NCI-H1436 (cell line): ENCODE measurements at places on chromosomes 7 and 10.
A peak's percentile ranks its signal among the peaks of the same experiment; 100 is the strongest.

GRCh38 chr10:84706875-84707274, 378.5 kb downstream of the CCSER2 start:
- DNase-seq: no peak

- no peak for DNase-seq
These were observed 137.3 kb upstream of the GNAI1 start for GRCh38 chr7:79997345-79997744.

- DNase-seq: no peak
These were observed 42.1 kb upstream of the ANAPC16 start for GRCh38 chr10:72173619-72174296.

GRCh38 chr10:2469802-2470201, 597.5 kb upstream of the PFKP start:
- DNase-seq: no peak

DNA sequence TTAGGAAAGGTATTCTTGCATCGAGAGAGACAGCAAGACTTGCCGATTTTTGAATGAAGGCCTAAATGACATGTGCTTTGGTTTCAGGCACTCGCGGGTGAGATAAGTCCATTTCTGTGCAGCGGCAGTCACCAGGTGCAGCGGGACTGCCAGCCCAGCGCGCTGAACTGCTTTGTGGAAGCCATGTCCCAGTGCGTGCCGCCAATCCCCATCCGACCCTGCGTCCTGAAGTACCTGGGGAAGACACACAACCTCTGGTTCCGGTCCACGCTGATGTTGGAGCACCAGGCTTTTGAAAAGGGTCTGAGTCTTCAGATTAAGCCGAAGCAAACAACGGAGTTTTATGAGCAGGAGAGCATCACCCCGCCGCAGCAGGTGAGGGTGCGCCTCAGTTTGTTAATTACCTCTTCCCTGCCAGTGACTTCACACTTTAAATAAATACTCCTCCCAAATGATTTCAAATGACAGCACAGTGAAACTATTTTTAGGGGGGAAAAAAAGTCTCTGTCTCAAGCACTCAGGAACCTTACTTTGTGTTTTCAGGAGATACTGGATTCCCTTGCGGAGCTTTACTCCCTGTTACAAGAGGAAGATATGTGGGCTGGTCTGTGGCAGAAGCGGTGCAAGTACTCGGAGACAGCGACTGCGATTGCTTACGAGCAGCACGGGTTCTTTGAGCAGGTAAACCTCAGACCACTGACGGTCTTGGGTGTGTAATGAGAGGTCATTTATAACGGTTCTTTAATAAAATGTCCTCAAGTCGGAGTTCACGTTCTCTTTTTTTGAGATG, 98.3 kb downstream of the TRRAP start:
- DNase-seq: no peak

- DNase-seq: no peak
These were observed 31.2 kb downstream of the DYNC2I1 start for GRCh38 chr7:158887594-158887993.

DNA sequence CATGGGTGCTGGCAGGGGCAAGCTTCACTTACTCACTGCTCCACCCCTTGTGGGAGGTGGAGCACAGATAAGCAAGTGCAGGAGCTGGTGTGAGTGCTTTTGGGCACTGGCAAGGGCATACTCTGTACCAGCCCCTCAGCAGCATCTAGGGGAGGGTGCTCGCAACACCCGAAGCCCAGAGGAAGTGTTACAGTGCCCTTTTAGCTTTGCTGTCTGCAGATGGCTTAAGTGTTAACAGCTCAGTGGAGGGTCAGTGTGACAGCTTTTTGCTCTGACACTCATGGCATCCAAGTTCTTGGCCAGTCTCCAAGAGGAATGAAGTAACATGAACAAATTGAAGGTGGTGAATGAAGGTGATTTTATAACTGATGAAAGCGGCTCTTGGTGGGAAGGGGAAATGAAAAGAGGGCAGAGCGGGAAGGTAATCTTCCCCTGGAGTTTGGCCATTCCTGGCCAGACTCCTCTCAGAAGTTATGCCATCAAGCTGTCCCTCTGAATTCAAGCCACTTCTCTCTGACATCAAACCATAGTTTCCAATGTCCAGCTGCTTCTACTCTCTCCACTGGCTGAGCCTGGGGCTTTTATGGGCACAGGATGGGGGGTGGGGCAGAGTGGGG, 862.5 kb downstream of the KCNMA1 start:
- DNase-seq: no peak

DNA sequence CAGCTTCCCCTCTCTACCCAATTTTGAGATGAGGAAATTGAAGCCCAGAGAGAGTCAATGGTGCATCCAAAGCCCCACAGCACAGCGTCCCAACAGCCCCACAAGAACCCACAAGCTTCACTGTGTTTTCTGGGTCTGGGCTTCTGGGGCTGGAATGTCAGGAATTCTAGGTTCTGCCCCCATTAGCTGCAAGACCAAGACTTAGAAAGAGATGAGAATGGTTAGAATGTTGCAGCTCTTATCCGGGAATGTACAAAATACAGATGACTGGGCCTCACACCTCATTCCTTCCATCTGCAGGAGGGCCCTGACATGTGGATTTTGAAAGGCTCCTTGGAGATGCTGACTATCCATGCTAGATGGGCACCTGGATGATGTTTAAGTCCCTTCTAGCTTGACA, 6.0 kb upstream of the SGPL1 start:
- no peak for DNase-seq

- peak; percentile 55 for DNase-seq
These were observed 21.4 kb downstream of the GPR146 start for GRCh38 chr7:1065585-1066241.

DNA sequence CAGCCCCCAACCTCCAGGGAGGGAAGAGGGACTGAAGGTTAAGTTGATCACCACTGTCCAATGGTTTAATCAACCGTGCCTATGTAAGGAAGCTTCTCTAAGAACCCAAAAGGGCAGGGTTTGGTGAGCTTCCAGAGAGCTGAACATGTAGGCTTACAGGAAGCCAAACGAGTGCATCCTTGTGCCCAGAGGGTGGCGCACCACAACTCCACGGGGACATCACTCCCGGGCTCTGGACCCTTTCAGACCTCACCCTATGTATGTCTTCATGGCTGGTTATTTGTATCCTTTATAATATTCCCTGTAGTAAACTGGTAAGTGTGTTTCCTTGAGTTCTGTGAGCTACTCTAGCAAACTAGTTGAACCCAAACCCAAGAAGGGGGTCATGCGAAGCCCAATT, 11.5 kb upstream of the NFKB2 start:
- no peak for DNase-seq

DNA sequence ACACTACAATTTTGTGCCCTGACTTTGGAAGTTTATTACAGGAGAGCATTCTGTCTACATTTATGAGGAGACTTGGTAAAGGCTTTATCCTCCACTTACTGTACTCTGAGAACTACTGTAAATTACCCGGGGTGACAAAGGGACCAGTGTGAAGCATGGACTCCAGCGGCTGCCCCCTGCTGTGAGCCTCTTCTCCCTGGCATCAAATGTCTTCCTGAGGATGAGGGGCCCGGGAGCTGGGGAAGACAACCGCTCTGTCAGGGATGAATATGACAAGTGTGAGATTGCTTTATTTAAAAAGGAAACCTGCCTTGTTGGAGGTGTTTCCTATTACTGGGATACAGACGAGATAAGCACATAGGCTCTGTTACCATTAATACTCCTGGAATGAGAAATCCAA, 714.8 kb downstream of the CCSER2 start:
- no peak for DNase-seq

DNA sequence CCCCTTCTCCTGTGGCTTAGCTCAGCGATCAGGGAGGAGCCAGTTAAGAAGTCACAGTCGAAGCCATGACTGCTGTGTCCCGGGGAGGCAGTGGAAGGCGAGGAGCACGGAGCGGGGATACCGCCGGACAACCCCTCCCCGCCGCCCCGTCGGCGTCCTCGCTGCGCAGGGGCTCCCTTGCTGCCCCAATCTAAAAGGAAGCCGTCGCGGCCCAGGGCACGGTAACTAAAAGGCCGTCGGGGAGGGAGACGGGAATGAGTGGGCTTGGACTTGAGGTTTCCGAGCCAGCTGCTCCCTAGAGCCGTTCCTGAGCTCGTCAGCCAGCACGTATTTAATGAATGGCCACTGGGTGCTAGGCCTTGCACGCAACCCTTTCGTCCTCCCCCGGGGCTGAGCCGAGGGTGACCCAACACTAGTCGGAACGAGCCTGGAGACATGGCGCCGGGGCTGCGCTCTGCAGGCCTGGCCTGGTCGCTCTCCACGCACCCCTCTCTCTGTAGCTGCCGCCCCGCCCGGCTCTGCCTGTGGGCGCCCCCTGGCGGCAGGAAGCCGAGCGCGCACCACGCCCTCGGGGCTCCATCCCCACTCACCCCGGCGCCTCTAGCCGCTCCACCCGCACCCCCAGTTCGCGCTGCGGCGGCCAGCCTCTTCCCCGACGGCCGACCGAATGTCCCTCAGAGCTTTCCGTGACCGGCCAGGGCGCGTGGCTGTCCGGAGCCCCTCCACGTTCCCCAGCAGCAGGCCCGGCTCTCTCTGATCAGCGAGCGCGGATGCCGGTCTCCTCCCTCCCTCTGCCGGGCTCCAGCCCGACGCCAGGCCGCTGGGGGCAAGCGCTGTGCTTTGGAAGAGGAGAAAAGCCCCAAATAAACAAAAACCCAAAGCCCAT, 29.3 kb upstream of the KCNK18 start:
- peak; percentile 68 for DNase-seq

DNA sequence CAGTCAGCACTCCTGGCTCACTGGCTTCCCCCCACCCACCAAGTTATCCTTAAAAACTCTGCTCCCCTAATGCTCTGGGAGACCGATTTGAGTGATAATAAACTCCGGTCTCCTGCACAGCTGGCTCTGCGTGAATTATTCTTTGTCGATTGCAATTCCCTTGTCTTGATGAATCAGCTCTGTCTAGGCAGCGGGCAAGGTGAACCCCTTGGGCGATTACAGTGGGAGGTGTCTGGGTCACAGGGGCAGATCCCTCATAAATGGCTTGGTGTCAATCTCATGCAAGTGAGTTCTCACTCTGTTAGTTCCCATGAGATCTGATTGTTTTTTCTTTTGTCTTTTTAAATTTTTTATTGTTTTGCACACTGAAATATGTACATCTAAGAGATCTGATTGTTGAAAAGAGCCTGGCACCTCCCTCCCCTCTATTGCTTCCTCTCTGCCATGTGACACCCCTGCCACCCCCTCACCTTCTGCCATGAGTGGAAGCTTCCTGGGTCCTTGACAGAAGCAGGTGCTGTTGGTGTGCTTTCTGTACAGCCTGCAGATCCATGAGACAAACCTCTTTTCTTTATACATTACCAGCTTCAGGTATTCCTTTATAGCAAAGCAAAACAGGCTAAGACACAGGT, 20.5 kb downstream of the OTUD1 start:
- DNase-seq: peak; percentile 23

DNA sequence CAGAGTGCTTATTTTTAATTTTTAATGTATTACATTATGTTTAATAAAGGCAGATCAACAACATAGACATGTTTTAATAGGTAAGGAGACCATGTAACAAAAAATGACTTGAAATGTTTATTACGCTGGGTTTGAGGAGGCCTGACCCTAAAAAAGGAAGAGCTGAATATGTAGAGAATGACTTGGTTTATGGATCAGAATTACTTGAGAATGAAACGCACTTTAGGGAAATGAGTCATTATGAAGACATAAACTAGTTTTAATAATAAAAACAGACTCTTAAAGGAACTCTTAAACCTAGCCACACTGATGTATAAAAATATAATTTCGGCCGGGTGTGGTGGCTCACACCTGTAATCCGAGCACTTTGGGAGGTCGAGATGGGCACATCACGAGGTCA, 56.5 kb downstream of the CTTNBP2 start:
- DNase-seq: no peak

DNA sequence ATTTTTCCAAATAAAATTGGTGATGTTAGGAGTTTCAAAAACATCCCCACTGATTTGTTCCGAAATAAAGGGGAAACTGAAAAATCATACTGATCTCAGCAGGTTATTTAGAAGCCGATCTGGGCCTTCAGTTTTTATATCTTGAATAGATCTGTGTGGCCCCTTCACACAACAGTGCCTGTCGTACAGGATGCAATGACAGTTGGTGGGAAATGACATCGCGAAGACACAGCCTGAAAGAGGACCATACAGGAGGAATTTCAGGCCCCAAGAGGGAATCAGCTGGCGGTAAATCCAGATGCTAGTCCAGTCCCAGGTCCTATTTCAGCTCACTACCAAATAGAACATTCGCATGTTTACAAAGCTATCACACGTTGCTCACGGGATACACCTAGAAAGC, 3.0 kb downstream of the H2BK1 start:
- no peak for DNase-seq

GRCh38 chr7:20932785-20933527, 146.3 kb upstream of the SP8 start:
- peak; percentile 50 for DNase-seq

- no peak for DNase-seq
These were observed 282.7 kb downstream of the BAMBI start for GRCh38 chr10:28959850-28960501.

GRCh38 chr10:70461397-70462348, 16.9 kb upstream of the PALD1 start:
- peak; percentile 21 for DNase-seq

GRCh38 chr10:1947464-1948003, 210.2 kb upstream of the ADARB2 start:
- DNase-seq: no peak

GRCh38 chr7:42227541-42227935, 9.5 kb downstream of the GLI3 start:
- no peak for DNase-seq

GRCh38 chr10:73634421-73634820, 6.9 kb downstream of the MYOZ1 start:
- no peak for DNase-seq

GRCh38 chr7:96415293-96415940, 93.5 kb upstream of the SLC25A13 start:
- no peak for DNase-seq

DNA sequence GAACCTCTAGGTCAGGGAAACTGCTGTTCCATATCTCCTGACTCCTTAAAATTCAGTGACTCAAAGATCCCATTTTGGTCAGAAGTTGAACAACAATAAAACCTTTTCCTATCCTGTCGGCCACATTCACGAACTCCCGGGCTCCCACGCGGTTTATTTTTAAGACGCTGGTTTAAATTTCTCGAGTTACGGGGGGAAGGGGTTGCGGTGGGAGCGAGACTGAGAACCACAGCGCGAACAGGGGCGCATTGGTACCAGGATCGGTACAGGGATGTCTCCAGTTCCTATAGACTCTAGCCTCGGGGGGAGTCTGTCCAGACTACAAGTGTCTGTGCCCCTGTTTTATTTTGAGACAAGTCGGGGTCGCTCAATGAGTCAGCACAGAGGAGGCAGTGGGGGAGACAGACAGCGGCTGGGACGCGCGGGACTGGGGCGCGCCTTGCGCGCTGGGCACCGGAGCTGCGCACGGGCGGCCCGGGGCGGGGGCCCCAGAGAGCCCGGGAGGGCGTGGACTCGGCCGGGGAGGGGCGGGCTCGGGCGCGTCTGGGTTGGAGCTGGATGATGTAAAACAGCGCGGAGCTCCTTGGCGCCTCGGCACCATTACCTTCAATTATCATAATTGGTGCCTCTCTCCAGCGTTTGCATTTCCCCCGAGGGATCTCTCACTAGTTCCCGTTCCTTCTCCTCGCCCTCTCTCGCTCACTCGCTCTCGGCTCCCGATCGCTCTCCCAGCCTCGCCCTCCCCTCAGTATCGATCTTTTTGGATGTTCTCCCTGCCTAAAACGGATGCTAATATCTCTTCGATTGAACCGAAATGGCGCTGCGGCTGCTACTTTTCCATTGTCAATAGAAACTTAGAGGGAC, 8.7 kb upstream of the BAMBI start:
- peak; percentile 92 for DNase-seq
